ENCODE measurements at places on chromosomes 4 and X.

DNA sequence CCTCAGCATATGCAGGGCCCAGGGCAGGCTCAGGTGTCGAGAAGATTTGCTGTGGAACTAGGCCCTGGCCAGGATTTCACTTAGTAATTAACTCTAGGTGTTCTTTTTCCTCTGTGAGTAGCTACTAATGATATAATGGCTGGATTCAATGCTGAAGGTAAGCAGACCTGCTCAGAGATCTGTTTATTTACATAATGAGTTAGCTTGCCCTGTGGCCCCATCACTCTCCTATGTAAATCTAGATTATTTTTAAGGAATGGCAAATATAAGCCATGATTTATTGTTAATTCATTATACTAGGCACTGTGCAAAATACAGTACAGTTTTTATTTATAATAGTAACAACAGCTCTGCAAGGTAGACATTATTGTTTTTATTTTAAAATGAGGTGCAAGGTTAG, 117.2 kb downstream of the IRF2 start:
- no peak for DNase-seq

DNA sequence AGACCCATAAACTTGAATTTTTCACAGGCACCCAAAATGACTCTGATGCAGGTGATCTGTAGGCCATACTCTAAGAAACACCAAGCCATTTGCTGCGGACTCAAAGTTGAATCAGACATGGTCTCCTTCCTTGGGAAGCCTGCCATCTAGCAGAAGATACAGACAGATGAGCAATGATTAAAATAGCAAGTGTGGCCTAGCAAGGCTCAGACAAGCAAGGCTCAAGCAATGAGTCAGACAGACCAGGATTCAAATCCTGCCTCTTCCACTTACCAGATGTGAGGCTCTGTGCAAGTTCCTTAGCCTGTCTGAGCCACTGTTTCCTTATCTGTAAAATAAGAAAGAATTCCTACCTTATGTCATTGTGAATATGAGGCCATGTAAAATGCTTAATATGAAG, 2.3 kb downstream of the CCDC149 start:
- no peak for DNase-seq

GRCh38 chrX:110167952-110168451, 149.9 kb downstream of the AMMECR1 start:
- peak; percentile 44 for DNase-seq

GRCh38 chrX:64151911-64152310, 53.6 kb downstream of the AMER1 start:
- DNase-seq, result no peak

DNA sequence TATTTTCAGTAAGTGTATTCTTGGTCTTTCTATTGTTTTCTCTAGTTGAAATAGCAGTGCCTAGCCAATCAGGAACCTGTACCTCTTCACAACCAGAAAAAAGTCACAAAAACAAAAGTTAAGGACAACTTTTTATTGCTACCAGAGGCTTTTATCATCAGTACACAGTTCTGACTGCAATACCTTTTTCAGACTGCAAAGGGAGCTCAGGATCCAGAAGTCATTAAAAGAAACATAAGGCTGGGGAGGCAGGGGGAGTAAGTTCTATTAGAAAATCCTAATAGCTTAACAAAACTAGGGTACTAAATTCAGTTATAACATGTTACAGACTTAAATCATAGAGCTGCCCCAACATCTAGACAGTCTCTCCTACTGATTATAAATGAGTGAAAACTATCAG, 28.8 kb downstream of the CCNI start:
- DNase-seq, result no peak

- peak; percentile 95 for DNase-seq
Measured at GRCh38 chrX:47217852-47218279, 615 bp upstream of the CDK16 start.

GRCh38 chrX:120561634-120562568, 1.1 kb upstream of the CUL4B start:
- no peak for DNase-seq

GRCh38 chrX:41180194-41180908, 95.1 kb downstream of the USP9X start:
- peak; percentile 44 for DNase-seq

DNA sequence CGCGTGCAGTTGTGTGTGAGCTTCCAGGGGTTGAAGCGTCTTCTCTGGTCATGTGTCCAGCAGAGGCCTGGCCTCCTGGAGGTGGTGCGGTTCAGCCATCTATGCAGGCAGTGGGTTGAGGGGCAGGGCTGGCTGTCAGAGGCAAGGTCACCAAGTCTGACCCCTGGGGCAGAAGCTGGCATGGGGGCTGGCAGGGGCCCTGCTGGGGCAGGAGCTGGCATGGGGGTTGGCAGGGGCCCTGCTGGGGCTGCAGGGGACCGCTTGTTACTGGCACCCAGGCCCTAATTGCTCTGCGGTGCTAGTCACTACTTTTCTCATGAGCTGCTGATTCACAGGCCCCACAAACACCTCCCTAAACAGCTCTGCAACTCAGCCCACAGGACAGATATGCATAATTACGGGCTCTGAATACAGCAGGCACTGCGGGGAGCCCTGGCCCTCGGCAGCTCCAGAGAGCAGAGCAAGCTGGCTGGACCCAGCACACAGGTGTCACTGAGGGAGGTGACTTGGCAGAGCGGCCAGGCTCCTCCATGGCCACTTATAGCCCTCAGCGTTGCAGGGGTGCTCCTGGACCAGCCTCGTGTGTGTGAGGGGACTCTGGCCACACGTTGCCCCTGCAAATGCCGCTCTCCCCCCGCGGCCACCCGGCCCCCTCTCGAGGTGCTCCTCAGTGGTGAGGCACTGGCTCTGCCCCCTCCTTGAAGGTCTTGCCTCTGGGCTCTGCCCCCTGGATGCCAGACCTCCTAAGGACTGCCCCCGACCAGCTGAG, 32.7 kb downstream of the CPLX1 start:
- DNase-seq, result no peak

DNA sequence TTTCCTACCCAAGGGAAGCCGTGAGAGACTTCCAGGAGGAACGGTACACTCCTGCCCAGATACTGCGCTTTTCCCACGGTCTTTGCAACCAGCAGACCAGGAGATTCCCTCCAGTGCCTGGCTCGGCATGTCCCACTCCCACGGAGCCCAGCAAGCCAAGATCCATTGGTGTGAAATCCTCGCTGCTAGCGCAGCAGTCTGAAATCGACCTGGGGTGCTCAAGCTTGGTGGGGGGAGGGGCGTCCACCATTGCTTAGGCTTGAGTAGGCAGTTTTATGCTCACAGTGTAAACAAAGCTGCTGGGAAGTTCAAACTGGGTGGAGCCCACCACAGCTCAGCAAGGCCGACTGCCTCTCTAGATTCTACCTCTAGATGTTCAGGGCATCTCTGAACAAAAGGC, 284.8 kb upstream of the FGF13 start:
- DNase-seq, result no peak
